Skin of body (tissue), 3 donors: ENCODE measurements at places on chromosomes 4 and X. TPM values are rescaled to one million over a fixed set of nuclear protein-coding genes. Genes with fewer than 3 reads are reported as not detected.

DNA sequence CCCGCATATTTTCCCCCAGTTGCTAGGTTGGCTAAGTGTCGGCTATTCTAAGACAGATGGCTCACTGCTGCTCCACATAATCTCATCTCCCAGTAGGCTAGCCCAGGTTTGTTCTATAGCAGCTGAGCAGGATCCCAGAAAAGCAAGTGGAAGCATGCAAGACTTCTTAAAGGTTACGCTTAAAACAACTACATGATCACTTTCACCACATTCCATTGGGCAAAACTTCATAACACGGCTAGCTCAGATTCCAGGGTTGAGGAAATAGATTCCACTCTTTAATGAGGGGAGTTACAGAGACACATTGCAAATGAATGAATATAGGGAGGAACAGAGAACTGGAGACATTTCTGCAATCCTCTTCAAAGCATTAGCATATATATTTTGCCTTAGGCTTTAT is 12.9 kb upstream of the RAB33B start:
- DNase-seq = no peak

DNA sequence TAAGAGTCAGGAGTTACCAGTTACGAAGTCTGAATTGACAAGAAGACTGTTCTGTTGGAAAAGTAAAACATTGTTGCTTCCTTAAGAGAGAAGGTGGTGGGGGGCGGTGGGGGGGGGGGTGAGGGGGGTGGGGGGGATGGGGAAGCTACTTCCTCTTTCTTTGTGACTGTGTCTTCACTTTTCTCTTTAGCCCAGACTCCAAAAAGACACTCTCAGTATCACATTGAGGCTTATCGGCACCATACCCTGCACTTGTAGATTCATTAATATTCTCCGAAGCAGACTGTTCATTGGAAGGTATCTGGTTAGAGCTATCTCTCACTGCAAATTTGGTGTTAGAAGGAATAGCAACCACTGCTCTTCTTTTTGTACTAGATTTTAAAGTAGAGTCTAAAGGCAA is 94.5 kb upstream of the IL13RA1 start:
- no peak for DNase-seq

- peak; percentile 32 for DNase-seq
These were observed 7.5 kb upstream of the LHFPL1 start for GRCh38 chrX:112687189-112687691.

The GAGE13 gene
- not detected for total RNA-seq

DNA sequence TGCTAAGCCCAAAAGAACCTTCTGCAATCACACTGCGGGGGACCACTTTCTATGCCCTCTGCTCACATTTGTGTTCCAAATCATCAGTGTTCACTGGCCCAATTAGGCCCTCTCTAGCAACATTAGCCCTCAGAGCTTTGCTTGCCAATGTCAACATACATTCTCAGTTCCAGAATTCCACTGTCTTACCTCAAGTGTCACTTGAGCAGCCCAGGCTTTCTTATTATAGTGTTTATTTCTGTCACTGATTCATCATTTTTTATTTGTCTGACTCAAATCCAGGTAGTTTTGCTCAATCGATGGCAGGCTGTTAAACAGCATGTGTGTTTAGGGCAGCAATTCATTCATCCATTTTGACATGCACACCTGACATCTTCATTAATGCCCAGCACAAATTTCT is 291.2 kb downstream of the TEX13A start:
- no peak for DNase-seq

GRCh38 chr4:7291372-7292114 is 99.2 kb downstream of the SORCS2 start:
- DNase-seq = no peak

GRCh38 chr4:77877771-77878565 is 15.3 kb downstream of the MRPL1 start:
- DNase-seq = no peak

- no peak for DNase-seq
These were observed 34.2 kb downstream of the FAM193A start for GRCh38 chr4:2570551-2571222.
